ENCODE measurements at places on chromosomes 7 and 10.

DNA sequence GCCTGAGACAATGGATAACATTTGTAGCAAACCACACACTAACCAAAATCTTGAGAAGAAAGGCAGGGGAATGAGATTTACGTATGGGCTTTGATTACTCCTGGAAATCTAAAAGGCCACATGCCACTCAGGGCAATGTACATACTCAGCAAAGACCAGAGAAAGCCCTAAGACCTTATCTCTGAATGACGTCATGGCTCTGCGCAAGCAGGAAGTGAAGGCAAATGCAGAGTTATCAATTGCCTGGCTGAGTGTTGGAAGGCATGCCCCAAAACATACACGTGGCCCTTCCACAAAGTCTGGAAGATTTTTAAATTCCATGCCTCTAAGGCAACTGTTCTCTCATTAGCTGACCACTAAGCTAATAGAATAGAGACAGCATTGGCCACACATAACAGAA, 90.9 kb upstream of the NRBF2 start:
- DNase-seq: no peak

DNA sequence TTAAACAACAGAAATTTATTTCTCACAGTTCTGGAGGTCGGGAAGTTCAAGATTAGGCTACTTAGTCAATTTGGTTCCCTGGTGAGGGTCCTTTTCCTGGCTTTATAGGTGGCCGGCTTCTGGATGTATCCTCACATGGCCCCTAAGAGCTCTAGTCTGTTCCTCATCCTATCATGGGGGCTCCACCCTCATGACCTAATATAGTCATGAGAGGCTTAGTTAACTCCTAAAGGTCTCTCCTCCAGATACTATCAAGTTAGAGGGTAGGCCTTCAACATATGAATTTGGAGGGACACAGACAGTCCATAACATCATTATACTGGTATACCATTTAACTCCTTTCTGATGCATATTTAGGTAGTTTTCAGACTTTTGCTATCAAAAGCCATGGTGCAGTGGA, 7.6 kb downstream of the MAPK8 start:
- DNase-seq: no peak

DNA sequence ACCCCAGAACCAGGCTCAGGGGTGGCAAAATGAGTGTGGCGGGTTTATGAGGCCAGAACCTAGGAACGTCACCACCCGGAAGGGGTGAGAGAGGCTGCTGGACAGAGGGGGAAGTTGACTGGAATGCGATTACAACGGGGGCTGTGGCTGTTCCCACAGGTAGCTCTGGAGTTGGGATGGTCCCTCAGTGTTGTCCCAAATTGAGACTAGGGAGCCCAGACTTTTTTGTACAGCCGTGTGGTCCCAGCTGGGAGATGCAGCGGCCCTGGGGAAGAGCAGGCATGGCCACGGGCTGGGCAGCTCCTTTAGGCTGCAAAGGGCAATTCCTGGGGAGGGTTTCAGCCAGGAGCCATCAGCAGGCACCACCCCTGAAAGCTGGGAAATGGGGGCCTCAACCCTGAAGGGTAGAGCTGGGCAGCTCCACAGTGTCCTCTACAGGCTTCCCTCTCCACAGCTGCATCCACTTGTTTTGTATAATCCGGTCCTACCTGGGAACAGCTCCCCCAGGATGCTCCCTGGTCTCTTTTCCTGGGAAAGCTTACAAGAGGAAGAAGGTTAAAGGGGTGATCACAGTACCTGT, 11.0 kb upstream of the GDF10 start:
- no peak for DNase-seq

DNA sequence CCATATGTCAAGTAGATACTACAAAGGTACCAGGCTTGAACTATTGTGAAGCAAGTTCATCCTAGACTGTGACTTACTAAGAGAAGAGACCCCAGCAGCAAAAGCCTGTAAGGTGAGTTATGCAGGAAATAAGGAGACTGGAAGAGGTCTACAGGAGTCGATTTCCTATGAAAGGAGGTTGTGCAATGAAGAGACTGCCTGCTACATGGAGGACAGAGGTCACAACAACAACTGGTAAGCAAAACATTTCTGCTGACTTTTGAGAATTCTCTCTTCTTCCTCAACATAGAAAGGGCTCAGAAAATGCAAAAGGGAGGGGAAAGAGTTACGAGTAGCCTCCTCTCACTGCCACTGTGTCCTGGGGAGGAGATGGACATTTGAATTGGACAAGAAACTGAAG, 42.4 kb downstream of the PDK4 start:
- no peak for DNase-seq

DNA sequence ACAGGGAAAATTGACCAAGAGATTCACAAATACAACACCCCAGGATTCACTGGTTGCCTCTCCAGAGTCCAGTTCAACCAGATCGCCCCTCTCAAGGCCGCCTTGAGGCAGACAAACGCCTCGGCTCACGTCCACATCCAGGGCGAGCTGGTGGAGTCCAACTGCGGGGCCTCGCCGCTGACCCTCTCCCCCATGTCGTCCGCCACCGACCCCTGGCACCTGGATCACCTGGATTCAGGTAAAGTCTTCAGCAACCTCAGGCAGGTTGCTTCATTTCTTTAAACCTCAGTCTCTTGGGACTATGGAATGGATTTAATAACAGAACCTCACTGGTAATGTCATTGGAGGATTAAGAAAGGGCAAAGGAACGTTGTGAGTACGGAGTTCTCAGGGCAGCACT, 206.9 kb upstream of the C7orf33 start:
- no peak for DNase-seq

- no peak for DNase-seq
Measured at GRCh38 chr10:96413151-96413787, 54.5 kb upstream of the OPALIN start.

- DNase-seq: no peak
Measured at GRCh38 chr7:56175771-56176170, 59.6 kb upstream of the NUPR2 start.

DNA sequence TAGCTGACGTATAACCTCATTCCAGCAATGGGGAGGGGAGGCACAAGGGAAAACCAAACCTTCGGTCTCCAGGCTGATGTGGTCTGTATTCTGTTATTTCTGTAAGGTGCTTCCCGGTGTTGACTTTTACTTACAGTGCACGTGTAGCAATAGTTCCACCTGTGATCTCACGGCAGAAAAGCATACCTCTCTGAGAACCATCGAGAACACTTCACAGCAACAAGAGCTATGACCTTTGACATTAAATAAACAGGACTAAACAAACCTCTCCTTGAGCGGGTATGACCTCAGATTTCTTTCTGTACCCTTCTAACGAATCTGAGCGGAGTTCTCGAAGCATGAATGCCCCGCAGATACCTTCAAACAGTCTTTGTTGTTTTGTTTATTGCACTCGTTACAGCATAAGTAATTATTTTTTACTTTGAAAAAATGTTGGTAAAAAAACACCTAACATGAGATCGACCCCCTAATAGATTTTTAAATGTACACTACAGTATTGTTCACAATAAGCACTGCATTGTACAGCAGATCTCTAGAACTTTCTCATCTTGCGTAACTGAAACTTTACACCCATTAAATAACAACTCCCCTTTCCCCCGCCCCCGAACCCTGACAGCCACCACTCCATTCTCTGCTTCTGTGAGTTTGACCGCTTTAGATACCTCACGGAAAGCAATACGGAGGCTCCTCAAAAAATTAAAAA, 282.3 kb downstream of the GATA3 start:
- no peak for DNase-seq

- no peak for DNase-seq
Measured at GRCh38 chr7:130505753-130506152, 13.9 kb downstream of the MEST start.

DNA sequence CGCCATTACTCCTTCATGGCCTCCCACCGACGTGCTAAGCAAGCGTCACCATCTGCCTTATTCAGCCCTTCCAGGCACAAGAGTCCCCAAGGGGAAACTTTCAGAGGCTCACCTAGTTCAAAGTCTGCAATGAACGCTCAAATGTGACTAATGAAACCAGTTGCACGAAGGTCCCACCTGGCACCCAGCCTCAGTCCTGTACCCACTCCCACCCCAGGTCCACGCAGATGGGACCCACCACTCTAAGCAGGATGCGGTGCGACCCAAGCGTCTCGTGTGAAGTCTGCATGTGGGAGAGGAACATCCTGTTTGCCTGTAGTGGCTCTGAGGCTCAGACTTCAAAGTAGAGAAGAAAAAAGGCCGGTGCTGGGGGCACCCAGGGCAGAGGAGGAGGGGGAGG, 40.3 kb downstream of the RGS10 start:
- no peak for DNase-seq

DNA sequence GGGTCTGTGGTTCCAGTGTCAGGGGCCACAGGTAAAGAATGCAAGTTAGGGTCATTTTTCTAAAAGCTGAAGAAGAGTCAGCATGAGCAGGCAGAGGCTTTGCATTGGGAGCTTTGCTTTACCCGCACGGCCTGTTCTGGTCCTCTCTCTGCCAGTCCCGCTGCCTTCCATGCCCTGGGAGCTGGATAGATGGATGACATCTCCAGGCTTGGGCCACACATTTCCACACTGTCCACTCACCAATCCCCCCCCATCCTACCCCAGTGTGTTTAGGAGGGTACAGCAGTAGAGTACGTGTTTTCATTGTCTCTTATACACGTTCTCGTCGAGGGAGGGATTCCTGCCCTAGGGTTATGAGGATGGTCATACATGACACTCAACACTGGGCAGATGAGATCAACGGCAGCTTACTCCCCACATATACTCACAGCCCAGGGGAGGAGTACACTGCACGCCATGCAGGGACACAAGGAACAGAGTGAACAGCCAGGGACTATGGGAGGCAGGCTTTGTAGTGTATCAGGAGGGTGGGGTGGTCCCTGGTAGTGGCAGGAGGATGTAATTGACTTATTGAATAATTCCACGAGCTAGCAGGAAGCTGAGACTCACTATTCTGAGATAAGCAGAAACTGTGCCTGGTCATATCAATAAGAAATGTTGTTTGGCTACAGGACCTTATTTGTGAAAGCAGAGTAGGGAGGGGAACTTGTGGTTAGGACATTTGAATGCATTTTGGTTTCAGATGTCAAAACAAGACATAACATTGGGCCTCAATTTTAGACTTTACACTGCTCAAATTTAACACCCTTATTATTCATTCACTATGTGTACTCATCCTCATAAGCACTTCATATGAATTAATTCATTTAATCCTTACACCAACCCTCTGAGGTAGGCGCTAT, 36.6 kb downstream of the PLPP4 start:
- no peak for DNase-seq

DNA sequence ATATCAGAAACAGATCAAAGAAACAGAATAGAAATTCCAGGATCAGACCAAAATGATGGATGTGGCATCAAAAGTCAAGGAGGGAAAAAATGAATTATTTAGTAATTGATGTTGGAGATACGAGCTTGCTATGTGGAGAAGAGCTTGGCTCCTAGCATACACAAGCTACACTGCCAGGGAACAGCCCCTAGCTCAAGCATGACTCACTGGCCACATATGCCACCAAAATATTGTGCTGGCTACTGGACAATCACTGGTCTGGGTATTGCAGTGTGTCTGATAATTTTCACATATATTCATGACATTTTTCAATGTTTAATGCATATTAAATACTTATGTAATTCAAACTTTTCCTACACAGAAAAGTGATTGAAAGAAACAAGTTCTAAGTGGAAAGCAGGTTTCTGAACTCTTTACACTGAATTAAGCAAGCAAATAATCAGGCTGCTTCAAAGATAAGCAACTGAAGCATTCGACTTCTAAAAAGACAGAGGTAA, 59.3 kb downstream of the OAT start:
- no peak for DNase-seq

DNA sequence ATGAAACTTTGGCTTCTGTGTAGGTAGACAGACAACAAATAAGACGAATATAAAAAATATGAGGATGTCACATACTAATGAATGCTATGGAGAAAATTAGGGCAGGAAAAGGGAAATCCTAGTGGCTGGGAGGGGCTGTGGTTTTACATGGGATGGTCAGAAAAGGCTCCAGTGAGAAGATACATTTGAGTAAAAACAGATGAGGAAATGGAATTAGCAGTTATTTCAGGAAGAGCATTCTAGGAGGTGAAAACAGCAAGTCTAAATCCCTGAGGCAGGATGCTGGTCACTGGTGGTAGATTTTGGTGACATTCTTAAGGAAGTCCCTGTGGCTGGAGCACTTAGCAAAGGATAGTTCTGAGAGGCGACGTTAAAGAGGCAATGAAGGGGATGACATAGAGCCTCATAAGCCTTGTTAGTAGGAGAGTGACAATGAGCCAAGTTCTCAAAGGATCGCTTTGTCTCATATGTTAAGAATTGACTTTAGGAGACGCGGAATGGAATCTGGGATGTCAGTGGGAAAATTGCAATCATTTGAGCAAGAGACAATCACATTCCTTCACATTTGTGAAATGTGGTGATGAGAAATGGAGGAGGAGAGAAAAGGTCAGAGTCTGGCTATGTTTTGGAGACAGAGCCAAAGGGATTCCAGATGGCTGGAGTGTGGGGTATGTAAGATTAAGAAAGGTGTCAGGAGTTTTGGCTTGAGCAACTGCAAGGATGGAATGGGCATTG, 384.7 kb upstream of the FZD8 start:
- DNase-seq: no peak

DNA sequence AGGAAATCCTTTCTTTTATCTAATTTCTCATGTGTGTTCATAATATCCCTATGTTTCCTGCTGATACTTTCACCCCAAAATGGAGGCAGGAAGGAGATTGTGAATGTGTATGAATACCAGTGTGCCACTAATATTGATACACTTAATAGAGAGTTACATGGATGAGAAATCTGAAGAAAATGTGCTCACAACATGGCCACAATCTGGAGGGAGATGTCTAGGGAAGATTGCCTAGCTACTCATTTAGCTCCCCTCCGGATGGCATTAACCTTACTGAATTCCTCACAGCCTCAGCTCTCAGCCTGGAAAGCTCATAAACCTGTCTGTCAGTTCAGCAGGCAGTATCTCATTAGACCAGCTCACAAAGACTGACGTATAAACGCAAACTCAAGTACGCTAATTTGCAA, 23.4 kb upstream of the DMTF1 start:
- no peak for DNase-seq

DNA sequence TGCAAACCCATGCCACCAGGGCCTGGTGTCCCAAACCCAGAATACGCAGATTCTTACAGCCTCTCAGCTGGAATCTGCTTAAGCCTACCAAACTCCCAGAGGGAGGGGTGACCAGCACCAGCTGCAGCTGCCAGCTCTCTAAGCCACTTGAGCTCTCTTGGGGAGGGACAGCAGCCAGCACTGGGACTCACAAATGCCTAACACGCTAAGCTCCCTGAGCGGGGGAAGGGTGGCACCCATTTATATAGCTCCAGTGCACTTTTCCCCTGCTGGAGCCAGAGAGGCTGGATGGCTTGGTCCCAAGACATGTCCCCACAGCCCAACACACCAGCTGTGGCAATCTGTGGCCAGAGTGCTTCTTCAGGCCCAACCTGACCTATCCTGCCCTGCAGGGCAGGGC, 326.8 kb upstream of the NRG3 start:
- no peak for DNase-seq

- no peak for DNase-seq
Measured at GRCh38 chr7:85570898-85571297, 384.0 kb upstream of the SEMA3D start.

Measured in inflammatory macrophage (primary cell).